CD8-positive, alpha-beta memory T cell (primary cell): ENCODE measurements at places on chromosomes 2 and 18. TPM values are rescaled to one million over a fixed set of nuclear protein-coding genes. Genes with fewer than 3 reads are reported as not detected.

The TNFRSF11A gene
- total RNA-seq: 3.1 TPM

The GPATCH11 gene
- total RNA-seq: 20.2 TPM

DNA sequence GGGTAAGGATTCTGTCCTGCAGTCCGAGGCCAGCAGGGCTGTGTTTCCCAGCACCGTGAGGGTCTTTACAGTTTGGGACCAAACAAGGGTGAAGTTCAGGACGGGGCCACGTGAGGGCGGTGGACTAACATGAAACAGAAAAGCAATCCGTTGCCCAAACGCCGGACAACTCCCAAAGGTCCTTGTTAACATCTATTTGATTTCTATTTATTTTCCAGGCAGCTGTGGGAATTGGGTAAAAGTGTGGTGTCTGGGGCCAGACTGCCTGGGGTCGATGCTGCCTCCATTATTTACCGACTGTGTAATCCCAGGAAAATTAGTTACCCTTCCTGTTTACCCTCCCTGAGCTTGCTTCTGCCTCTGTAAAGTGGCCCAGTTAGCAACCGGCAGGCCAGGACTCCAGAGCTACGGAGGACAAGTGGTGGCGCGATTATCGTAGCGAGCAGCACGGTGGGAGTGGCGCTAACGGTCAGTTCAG lies 66.3 kb upstream of the TCF7L1 start:
- peaks cover 7% of the 10 kb centered on the region for H3K27me3 ChIP-seq
- DNase-seq: peak; percentile 5
- H3K4me1 ChIP-seq: no peaks in the 10 kb centered on the region
- H3K4me3 ChIP-seq: no peak overlapping the region
- H3K36me3 ChIP-seq: no peaks in the 10 kb centered on the region

- H3K36me3 ChIP-seq: no peaks in the 10 kb centered on the region
- no peak overlapping the region for H3K27ac ChIP-seq
- H3K4me1 ChIP-seq: no peaks in the 10 kb centered on the region
- no peaks in the 10 kb centered on the region for H3K27me3 ChIP-seq
- H3K4me3 ChIP-seq: no peak overlapping the region
These were observed 4.7 kb downstream of the SCYGR5 start for GRCh38 chr2:227671170-227671905.

GRCh38 chr18:77634494-77634893 lies 384.8 kb downstream of the GALR1 start:
- no peak overlapping the region for H3K27ac ChIP-seq
- DNase-seq: no peak
- no peaks in the 10 kb centered on the region for H3K36me3 ChIP-seq
- H3K4me1 ChIP-seq: no peaks in the 10 kb centered on the region
- peaks cover 5% of the 10 kb centered on the region for H3K27me3 ChIP-seq
- H3K4me3 ChIP-seq: no peak overlapping the region

DNA sequence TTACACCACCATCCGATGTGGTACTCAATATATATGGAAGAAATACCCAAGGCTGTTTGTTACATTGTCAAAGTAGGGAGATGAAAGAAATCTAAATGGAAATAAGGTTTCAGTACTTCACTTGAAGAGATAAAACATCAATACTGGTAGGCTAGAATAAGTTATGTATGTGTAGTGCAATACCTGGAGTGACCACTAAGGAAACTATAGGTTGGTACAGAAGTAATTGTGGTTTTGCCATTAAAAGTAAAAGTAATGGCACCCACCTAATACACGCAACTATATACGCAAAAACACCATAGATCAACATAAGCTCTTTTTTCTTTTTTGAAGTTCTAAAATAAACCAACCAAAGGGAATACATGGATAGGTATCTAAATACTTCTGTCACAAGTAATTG lies 143.2 kb upstream of the KYNU start:
- H3K4me3 ChIP-seq: no peak overlapping the region
- H3K27ac ChIP-seq: no peak overlapping the region
- no peaks in the 10 kb centered on the region for H3K36me3 ChIP-seq
- H3K4me1 ChIP-seq: no peaks in the 10 kb centered on the region
- no peaks in the 10 kb centered on the region for H3K27me3 ChIP-seq

- no peak overlapping the region for H3K27ac ChIP-seq
- no peak for DNase-seq
- no peak overlapping the region for H3K4me3 ChIP-seq
- H3K4me1 ChIP-seq: peaks cover 89% of the 10 kb centered on the region
These were observed 124.8 kb upstream of the EML6 start for GRCh38 chr2:54598347-54599325.
